ENCODE measurements at places on chromosomes 7 and 10.

- DNase-seq = no peak
Observed at GRCh38 chr7:114943530-114943929, 21.6 kb downstream of the MDFIC start.

GRCh38 chr10:46287846-46288477 lies 1.2 kb downstream of the ANTXRL start:
- DNase-seq = no peak

GRCh38 chr7:216360-217300 lies 24.3 kb downstream of the FAM20C start:
- no peak for DNase-seq

- DNase-seq = no peak
Observed at GRCh38 chr7:130381468-130382312, 1.4 kb downstream of the CPA1 start.

GRCh38 chr10:5491477-5491876 lies 7.9 kb downstream of the CALML5 start:
- no peak for DNase-seq

DNA sequence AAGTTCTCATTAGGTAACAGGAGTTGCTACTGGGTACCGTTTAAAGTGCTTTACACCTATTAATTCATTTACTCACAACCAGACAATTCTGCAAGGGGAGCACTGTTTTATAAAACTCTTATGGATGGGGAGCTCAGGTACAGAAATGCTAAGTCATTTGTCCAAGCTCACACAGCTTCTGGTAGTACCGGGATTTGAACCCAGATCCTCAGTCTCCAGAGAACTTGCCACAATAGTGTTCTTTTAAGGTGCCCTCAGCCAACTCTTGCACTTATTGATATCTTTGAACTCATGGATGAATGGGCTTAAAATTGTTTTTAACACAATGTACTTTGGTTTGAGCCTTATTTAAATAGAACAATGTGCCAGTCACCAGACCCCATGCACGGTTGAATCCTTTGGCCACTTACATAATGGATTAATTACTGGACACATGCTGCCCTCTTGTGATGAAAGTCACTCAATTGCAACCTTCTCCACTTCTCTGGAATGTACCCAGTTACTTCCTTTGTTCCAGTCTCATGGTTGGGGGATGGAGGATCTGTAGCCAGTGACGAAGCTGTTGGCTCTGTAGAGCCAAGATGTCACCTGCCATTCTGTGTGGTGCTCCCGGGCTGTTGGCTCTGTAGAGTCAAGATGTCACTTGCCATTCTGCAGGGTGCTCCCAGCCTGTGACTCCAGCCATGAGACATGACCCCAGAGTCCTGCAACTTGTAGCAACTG lies 65.6 kb downstream of the NOD1 start:
- DNase-seq = no peak

DNA sequence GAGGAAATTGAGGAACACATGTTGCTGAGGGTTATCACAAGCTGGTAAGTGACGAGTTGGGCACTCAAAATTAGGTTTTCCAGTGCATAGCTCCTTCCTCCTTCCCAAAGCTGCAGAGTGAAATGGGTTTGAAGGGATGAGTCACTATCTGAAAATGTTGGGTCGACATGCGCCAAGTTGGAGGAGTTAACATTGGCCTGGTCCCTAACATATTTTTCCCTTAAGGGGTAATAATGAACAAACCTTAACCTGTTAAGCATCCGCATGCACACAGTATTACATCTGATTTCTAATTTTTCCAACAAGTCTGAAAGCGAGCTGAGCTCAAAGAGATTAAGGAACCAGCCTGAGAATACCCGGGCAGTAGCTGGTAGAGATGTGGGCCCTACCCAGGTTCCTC lies 20.7 kb upstream of the TECTB start:
- no peak for DNase-seq

- no peak for DNase-seq
Observed at GRCh38 chr7:64888561-64888900, 14.5 kb upstream of the ZNF273 start.

DNA sequence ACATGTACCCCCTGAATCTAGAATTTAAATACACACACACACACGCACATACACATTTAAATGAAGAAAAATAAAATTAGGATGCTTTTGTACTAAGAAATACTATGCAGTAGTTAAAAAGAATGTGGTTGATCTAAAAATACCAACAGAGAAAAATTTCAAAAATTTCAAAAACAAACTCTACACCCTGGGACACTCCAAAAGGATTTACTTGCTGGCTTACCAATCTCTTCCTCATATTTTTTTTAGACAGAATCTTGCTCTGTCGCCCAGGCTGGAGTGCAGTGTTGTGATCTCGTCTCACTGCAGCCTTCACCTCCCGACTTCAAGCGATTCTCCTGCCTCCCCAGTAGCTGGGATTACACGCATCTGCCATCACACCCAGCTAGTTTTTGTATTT lies 80.9 kb downstream of the HIP1 start:
- DNase-seq = no peak

GRCh38 chr7:112272921-112273561 lies 66.5 kb downstream of the ZNF277 start:
- no peak for DNase-seq

Data from activated naive CD4-positive, alpha-beta T cell treated with anti-CD3 and anti-CD28 coated beads, Interleukin-2, amount 10 ng/mL, durations not matched to agents 7 days and 5 days (primary cell).